Stomach (tissue), 19 donors: ENCODE measurements at places on chromosomes 11 and 22.

GRCh38 chr11:115761348-115761747 is 257.1 kb upstream of the CADM1 start:
- DNase-seq: no peak

- peak; percentile 73 for DNase-seq
Observed at GRCh38 chr11:59173964-59174663, 2.2 kb downstream of the DTX4 start.

DNA sequence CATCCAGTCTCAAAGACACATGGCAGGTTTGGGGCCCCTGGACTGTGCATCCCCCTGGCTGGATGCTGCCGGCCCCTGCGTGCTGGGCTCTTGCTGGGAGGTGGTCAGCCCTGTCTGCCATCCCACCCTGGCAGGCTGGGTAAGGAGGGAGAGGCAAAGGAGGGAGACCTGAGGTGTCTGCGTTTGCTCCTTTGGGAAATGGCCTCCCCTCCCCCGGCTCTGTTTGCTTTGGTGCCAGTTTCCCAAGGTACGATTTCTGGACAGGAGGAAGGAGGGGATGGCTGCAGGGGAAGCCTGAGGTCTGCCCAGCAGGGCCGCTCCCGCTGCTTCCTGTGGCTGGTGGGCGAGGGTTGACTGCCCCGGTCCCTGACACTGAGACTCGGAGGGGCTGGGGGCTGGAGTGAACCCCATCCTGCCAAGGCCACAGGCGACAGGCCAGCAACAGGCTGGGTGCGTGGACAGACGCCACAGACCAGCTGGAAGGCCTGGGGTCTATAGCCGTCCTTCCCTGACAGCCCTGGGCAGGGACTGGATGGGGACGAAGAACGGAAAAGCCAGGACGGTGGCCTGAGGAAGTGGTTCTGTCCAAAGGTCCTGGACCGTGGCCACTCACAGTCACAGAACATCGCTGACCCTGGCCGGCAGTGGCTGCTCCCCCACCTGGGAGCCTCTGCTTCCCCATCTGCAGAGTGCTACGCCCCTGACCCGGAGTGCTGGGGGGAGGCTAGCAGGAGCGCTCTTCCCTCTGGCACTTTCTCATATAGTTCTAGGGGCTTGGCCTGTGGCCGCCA is 38.0 kb downstream of the OSBPL5 start:
- no peak for DNase-seq

DNA sequence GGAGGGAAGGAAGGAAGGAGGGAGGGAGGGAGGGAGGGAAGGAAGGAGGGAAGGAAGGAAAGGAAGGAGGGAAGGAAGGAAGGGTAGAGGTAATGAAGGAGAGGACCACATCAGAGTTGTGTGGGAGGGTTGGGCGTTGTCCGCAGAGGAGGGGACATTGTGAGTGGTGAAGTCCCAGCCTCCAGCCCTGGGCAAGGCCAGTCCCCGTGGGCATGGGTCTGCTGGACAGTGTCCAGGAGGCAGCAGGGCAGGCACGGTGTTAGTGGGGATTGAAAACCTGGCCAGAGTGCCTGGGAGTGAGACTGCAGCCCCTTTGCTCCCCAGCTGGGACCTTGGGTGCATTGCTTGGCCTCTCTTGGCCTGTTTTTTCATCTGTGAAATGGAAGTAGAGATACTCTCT is 1462.3 kb downstream of the BRD1 start:
- DNase-seq: peak; percentile 19

DNA sequence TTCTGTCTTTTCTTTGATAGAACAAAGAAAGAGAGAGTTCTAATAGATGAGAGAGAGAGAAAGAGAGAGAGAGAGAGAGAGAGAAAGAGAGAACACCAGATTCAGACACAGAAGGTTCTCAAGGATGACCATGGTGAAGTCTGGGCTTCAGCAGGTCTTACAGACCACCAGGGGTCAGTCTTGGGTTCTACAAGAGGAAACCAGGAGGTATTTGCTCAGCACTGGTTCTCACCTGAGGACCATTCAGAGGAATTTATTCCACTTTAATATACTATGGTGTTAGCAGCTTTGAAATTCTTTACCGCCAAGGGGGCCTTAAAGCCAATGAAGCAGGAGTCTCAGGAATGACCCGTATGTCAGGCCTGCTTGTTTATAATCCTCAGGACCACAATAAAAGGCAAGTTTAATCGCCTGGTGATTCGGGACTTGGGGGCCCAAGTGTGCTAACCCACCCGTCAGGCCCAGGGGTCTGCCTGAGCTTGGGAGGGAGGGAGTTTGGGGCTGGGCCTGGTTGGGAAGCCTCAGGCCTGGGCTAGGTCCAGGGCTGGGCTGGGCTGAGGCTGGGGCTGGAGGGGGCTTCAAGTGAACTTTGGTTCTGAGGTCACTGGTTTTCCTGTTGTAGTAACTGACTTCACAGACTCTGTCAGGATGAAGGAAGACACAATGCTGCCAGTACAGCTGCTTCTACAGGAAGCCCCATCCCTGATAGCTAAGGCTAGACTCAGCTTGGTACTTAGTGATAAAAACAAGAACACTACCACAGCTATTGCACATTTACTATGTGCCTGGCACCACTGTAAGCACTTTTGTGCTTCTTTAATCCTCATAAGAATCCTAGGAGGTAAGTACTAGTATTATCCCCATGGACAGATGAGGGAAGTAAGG is 179.2 kb upstream of the ZBED5 start:
- no peak for DNase-seq

GRCh38 chr11:83681906-83682610 is 395.9 kb upstream of the CCDC90B start:
- no peak for DNase-seq

DNA sequence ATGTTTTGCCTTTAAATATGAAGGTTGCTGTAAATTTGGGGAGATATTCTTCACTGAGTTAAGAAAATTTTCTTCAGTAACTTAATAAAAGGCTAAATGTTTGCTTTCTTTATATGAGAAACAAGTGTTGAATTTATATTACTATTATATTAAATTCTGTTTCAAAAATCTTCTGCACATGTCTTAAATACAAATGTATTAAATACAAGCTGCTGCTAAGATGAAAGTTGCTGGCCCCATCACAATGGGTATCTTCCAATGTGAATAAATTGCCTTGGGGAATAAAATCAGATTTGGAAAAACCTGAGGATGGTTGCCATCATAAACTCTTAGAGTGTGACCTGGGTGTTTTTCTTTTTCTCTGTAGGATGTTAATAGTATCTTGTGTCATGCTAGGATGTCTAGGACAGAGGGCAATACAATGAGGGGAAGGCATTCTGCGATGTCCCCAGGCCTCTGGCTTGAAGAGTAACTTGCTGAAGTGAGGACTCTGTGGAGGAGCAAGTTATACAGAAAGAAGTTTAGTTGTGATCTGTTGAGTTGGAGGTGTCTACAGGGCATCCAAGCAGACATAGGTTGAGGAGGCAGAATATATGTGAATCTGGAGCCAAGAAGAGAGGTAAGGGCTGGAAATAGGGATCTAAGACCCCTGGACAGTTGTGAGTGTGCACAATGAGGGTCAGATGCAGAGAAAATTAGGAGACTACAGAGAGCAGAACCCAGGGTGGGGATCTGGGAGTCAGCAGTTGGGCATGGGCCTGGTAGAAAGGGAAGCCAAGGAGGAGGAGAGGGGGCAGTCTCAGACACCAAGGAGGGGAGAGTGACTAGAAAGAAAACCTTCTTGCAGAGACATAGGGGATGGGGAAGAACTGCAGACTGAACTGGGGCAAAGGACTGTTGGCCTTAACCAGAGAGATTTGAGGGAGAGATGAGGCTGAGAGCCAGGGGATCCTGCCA is 4.8 kb downstream of the IGLL5 start:
- no peak for DNase-seq

GRCh38 chr11:72703267-72704008 is 29.2 kb upstream of the PDE2A start:
- DNase-seq: peak; percentile 88

- no peak for DNase-seq
Observed at GRCh38 chr11:6693342-6694228, 10.4 kb upstream of the MRPL17 start.
